NB4 (cell line): ENCODE measurements at places on chromosomes 6 and 20.
A peak's percentile ranks its signal among the peaks of the same experiment; 100 is the strongest.

GRCh38 chr6:63745784-63746183 is 110.2 kb downstream of the PHF3 start:
- no peak for DNase-seq

- no peak for DNase-seq
Measured at GRCh38 chr20:5548902-5549599, 201.2 kb upstream of the SHLD1 start.

DNA sequence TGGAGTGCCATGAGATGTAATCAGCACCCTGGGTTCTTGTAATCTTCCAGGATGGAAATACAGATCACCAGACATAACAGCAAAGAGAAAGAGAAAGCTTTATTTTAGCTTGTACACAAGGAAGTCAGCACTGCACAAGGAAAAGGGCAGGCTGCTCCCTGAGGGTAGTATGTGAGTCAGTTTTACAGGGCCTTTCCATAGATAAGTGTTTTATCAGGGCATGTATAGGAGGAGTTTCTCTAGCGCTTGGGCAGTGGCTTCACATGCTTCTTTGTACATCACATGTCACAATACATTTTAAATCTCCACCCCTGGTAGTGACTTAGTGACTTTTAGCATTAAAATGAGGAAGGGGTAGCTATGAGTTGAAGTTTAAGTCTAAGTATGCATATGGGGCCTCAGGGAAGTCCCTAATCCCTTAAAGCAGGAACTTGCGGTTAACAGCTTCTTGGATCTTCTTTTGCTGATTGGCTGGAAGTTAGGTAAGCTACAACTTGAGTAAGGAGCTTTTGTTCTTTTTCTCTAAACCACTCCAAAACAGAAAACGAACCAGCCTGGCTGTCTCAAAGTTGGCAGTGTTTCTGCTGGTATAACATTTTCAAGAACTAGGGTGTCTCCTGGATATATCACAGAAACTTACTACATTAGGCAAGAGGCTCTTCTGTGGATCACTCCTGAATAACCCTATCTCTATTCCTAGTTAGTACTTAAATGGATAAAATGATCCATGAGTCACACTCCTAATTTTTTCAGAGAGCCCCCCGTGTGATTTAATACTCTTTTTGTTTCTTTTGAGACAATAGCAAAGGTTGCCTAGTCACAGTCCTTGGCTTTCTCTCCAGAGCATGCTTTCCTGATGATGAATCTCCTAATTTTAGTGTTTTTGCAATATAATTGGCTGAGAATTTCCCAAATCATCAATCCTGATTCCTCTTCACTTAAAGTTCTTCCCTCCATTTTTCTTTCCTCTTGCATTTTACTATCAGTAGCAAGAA is 60.2 kb downstream of the MRAP2 start:
- DNase-seq, result peak; percentile 92

GRCh38 chr6:15535495-15536197 is 127.2 kb downstream of the DTNBP1 start:
- DNase-seq, result no peak

DNA sequence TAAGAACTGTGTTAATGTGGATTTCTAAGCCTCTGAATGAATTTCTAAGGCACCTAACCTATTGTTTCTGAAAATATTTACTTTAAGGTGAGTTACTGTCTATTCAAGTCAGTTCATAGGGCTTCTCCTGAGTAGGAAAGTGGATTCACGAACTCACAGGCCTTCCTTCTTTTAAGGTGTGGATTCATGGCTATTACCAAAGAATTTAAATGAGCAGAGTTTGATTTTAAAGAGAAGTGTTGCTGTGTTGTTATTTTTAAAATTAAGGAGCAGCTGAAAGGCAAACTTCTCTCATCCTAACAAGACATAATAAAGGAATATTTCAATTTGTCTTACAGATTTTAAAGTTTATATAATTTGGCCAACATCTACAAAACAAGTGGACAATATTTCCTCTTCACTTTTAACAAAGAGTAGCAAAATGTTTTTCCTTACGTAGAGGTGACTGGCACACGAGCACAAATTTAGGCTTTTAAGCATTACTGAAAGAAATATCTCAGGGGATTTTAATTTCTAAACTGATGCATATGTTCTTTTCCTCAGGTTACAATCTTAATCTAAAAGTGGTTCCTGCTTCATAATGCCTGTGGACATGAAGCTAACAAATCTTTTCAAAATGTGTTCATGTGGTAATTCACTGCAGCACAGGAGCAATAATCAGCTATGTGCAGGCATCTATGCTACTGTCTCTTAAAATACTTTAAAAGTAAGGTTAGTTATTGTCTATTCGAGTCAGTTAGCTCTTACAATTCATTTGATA is 602 bp upstream of the TSPYL4 start:
- DNase-seq, result no peak

- DNase-seq, result no peak
Measured at GRCh38 chr6:7314414-7314813, 1.4 kb upstream of the SSR1 start.

GRCh38 chr20:12287575-12287974 is 369.9 kb downstream of the BTBD3 start:
- DNase-seq, result no peak

GRCh38 chr6:21051777-21052176 is 517.5 kb downstream of the CDKAL1 start:
- no peak for DNase-seq

GRCh38 chr6:159099961-159100360 is 55.2 kb upstream of the TAGAP start:
- DNase-seq, result no peak

DNA sequence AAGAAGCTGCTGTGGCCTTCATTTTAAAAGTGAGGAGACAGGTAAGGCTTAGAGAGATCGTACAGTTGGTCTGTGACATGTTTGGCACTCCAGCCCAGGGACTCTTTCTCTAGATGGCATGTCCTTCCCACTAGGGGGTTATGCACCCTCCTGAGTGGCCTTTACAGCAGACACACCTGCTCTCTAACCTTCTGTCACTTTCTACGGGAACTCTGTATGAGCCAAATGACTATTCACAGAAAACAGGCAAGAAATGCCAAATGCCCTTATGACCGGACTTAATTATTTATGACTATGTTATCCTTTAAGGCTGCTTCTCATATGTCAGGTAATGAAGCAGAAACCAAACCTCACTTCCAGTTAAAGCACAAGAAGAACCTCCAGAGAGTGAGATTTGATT is 91.2 kb downstream of the MAP3K5 start:
- no peak for DNase-seq

DNA sequence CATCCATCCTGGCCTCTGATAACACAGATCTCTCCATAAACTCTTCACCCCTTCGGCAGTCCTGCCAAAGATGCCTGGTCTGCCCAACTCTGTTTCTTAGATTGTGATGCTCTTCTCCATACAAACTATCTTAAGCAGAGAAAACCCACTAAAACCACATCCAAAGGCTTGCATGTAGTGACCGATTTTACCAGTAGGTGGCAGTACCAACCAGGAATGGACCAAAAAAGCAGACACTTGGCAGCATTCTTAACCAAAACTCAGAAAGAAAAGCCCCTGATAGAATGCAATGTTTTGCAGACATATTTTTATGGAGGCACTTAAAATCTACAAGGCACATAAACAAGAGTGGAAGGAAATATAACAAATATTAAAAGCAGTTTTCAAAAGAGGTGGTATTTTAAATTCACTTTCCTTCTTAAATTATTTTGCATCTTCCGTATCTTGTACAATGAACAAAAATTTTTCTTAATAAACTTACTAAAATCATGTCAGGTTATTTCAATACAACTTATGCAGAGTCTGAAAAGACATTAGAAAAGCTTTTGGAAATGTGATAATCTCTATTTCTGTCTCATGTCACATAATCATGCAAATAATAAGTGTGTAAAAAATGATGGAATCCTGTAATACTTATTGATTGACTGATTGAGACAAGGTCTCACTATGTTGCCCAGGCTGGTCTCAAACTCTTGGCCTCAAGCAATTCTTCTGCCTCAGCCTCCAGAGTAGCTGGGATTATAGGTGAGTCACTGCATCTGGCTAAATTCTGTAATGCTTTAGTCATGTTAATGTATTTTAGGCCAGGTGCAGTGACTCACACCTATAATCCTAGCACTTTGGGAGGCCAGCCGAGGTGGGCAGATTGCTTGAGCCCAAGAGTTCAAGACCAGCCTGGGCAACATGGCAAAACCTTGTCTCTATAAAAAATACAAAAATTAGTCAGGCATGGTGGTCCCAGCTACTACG is 29.4 kb downstream of the LRP11 start:
- peak; percentile 74 for DNase-seq

DNA sequence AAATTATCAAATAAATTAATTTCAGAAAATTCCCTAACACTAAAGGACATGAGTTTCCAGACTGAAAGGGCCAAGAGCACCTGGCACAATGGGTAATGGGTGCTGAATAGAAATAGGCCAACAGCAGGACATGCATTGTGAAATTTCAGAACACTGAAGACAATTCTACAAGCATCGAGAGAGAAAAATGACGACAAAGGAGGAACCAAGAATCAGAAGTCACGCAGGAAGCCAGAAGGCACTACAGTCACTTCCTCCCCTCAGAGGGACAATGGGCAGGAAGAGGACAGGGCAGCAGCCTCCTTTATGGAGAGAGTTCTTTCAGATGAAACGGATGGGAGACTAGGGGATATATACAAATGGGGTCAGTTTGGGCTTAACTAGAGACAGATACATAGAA is 29.6 kb downstream of the PCNA start:
- DNase-seq, result peak; percentile 88

DNA sequence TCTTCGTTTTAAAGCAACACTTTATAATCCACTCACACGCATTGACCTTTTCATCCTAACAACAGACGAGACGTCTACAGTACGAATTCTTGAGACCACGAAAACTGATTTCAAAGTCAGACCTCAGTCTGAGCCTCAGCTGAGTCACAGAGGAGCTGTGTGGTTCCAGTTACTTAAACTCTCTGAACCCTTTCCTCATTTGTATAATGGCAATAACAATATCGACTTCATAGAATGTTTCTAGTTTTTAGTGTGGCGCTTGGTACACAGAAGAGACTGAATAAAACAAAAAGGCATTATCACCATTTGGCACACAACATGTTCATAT is 236.9 kb downstream of the ATXN1 start:
- DNase-seq, result no peak

DNA sequence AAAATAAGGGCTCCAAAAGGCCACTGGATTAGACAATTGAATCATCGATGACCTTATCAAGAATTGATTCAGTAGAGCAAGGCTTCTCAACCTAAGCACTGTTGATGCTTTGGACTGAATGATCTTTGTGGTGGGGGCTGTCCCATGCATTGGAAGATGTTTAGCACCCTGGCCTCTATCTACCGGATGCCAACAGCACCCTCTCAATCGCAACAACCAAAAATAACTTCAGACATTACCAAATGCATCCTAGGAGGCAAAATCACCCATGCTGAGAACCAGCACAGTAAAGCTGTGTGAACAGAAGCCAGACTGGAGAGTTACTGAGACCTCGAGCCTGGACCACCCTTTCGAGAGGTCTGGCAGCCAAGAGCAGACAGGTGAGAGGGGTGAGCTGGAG is 67.5 kb downstream of the TBC1D7 start:
- no peak for DNase-seq

- no peak for DNase-seq
Measured at GRCh38 chr6:160990847-160991405, 643 bp upstream of the MAP3K4 start.

- DNase-seq, result no peak
Measured at GRCh38 chr6:158762787-158763433, 56.3 kb downstream of the EZR start.

DNA sequence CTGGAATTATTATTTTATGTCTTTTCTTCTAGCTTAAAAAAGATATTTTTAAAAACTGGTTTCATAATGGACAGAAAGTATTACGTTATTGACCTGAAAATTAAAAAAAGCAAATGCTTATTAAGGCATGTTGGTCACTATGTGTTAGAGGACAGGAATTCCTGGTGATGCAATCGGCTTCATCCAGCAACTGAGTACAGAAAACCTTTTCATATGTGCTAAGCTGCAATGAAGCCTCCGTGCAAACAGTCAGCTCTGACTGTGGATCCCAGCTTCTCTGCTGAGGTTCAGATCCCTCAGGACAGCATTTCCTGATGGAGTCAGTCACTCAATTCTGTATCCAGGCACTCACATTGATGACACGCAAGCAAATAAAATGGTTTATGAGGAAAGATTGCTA is 22.7 kb upstream of the BMP2 start:
- no peak for DNase-seq

GRCh38 chr6:4914420-4915159 is 89.2 kb downstream of the RPP40 start:
- no peak for DNase-seq

DNA sequence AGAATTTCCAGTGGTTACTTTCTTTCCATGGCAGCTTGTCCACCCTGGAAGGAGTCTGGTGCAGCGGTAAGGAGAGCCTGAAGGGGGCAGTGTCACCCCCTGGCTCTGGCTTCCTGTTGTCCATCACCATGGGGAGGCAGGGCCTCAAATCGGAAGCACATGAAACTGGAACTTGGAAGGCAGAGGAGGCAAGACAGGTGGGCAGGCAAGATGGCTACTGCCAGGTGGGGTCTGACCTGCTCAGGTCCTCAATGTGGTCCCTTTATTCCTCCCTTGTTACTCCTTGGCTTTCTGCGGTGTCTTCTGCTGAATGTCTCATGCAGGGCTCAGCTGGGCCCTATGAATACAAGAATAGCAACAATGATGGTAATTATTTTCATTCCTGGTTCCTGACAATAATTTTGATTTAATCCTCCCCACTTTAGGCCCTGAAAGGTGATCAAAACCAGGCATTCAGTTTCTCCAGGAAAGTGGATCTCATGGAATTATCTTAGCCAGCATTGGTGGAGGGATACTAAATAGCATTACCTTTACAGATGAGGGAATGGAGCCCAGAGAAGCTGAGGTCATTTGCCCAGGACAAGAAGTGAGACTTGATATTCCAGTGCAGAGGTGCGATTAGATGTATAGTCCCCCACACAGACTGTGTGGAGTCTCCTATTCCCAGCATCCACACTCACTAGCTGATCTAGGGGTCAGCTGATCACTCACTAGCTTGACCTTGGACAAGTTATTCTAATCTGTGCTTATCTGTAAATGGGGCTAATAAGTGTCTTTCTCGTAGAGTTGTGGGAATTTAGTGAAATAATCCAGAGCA is 17.6 kb upstream of the SNAI1 start:
- peak; percentile 69 for DNase-seq

- no peak for DNase-seq
Measured at GRCh38 chr6:83310046-83310445, 116.9 kb downstream of the RWDD2A start.

DNA sequence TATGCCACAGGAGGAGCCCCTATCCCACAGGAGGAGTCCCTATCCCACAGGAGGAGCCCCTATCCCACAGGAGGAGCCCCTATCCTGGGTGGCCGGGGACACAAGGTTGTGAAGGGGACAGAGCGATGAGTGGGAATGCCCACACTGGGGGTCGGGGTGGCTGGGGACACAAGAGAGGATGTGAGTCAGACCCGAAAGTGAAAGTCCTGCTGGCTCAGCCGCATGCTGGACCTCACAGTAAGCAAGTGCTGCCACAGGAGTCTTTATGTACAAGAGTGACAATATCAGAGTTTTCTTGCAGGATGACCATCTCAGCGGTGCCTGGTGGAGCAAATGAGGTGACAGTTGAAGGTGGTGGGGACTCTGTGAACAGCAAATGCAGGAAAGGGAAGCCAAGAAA is 93.7 kb downstream of the PSMB1 start:
- peak; percentile 90 for DNase-seq
